ENCODE measurements at places on chromosomes 16 and 17. TPM values are rescaled to one million over a fixed set of nuclear protein-coding genes. Genes with fewer than 3 reads are reported as not detected.

The LRRC75A gene
- 0.75 TPM for total RNA-seq

The CNTNAP1 gene
- 5.4 TPM for total RNA-seq

The RHBDL1 gene
- 1.4 TPM for total RNA-seq

The RAC3 gene
- 31.7 TPM for total RNA-seq

The PABPN1L gene
- total RNA-seq, result not detected

The CMTM2 gene
- total RNA-seq, result not detected

The KRT12 gene
- total RNA-seq, result not detected

The CYB5D1 gene
- 21.6 TPM for total RNA-seq

The PLA2G10 gene
- total RNA-seq, result not detected

The GLOD4 gene
- 99.0 TPM for total RNA-seq

The TP53TG3F gene
- not detected for total RNA-seq

The CRISPLD2 gene
- 4.3 TPM for total RNA-seq

The STXBP4 gene
- 5.5 TPM for total RNA-seq

The SLC16A5 gene
- total RNA-seq, result 36.0 TPM

The YBX2 gene
- total RNA-seq, result 0.52 TPM

The ZNF624 gene
- 1.6 TPM for total RNA-seq

The PIGW gene
- 23.7 TPM for total RNA-seq

The SEPTIN12 gene
- total RNA-seq, result not detected

The YWHAE gene
- total RNA-seq, result 559 TPM

Data from A549 treated with GW870086 at 1 μM for 4 hours (cell line).